ENCODE measurements at places on chromosomes 12 and 14.
A peak's percentile ranks its signal among the peaks of the same experiment; 100 is the strongest.

DNA sequence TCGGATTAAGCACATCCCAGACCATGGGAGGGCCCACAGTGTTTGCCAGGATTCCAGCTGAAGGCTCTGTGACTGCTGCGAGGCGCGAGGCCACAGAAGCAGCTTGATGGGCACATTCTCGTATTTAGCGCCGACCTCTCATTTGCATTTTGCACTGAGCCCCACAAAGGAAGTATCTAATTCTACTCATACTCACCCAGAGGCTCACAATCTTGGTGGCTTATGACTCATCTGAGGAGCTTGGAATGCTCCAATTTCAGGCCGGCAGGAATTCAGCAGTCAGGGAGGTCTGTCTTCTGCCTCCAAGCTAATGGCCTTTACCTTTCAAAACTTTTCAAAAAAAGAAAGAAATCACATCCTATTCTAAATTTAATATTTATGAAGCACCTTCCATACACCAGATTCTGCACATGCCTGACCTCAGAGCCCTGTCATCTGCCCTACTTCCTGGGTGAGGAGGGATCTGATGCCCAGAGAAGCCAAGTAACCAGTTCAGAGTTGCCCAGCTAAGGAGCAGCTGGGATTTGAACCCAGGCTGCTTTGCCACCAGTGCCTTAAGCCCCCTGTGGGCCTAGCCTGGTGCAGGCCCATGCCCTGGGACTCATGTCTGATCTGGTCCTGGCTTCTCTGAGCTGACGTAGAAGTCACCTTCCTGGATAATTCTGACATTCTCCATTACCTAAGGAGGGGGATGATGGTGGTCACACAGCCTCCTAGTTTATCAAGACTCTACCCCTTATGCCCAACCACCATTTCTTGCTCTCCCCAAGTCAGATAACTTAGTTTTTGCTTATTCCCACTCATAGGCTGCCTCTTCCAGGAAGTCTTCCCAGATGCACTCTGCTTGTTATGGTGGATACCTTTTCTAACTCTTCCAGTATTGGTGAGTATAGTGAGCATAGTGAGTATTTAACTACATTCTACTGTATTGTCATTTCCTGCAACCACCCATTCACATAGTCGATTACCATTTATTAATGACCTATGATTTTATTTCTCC is 198.9 kb downstream of the RBM19 start:
- no peak for DNase-seq

DNA sequence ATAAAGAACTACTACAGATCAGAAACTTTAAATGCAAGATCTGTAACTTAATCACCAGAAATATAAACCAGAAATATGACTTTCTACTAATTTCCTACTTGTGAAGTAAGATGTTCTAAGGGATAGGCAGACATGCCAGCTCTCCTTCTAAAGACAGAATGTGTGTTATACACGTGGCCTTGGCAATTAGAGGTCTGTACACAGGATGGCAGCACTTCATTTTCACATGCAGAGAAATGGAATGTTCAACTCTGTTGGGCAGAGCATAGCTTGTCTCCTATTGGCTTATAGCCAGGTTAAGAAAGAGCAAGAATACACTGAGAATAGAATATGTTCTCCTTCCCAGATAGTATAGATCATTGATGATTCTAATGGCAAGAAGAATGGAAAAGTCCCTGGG is 403.8 kb downstream of the DAD1 start:
- DNase-seq, result no peak

GRCh38 chr12:57010627-57011247 is 4.4 kb upstream of the ZBTB39 start:
- DNase-seq, result no peak

DNA sequence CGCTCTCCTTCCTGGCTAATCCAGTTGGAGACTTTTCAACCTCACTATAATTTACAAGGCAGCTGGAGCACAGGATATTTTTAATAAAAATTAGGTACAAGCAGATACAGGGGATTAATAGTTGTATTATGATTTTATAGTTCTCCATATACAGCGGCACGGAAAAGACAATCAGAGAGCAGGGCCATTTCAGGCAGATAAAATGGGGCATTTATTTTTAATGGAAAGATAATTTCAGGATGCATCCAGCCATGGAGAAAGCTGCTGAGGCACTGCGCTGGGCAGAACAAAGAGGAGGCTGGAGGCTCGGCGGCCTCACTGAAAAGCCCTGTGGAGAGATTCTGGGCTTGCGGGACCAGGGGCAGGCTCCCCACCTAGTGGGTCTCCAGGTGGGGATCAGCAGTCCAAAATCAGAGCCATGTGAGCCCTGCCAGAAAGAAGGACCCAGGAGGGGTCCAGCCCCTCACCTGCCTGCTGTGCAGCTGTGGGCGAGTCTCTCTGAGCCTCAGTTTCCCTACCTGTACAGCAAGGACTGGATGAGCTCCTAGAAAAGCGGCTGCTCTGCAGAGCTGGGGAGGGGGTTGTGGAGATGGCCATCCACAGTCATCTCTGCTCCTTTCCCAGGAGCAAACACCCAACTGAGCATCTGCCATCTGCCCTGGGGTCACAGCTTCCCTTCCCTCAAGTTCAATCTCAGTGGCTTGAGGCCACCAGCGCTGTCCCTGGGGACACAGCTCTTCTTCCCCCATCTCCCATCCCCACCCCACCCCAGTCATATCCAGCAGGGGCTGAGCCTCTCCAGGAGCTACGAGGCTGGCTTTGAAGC is 23.9 kb upstream of the C14orf180 start:
- no peak for DNase-seq

GRCh38 chr12:106220536-106220935 is 27.3 kb downstream of the CKAP4 start:
- DNase-seq, result no peak

GRCh38 chr12:23049180-23049579 is 424.2 kb downstream of the ETNK1 start:
- DNase-seq, result no peak

DNA sequence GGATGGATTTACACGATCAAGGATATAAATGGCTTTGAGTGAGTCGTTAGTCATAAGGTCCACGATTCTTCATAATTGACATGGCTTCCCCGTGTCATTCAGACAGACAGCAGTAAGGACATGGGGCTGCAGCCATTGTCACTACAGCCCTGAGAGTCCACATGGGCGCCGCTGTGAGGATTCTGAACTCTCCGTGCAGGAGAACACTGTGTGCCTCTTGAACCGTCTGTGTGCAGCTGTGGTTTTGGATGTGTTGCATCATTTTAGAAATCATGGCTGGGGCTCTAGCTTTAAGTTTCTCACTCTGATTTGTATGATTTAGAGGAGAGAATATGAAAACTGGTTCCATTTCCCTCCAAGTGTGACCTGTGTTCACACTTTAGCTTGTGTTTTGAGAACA is 47.2 kb downstream of the NPAS3 start:
- DNase-seq, result no peak

GRCh38 chr14:76829013-76829365 is 2.8 kb downstream of the LRRC74A start:
- no peak for DNase-seq

GRCh38 chr14:98187281-98187680 is 1084.7 kb downstream of the BCL11B start:
- DNase-seq, result no peak

GRCh38 chr14:85281921-85282320 is 248.0 kb upstream of the FLRT2 start:
- DNase-seq, result no peak

DNA sequence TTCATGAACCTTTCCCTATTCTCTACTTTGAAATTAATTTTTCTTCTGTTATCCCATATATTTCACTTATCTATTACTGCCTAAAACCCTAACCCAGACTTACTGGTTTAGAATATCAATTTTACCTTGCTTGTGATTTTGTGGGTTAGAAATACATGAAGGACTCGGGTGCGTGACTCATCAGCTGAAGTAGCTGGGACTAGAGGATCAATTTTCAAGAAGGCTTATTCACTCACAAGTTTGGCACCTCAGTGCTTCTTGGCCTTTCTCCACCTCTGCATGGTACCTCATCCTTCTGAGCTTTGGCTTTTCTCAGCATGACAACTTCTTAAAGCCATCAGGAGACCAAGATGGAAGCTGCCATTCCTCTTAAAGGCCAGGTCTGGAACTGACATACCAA is 57.8 kb downstream of the TMEM117 start:
- no peak for DNase-seq

- no peak for DNase-seq
These were observed 71.9 kb upstream of the TCL1B start for GRCh38 chr14:95614349-95614748.

GRCh38 chr12:121376754-121377697 is 22.9 kb upstream of the RNF34 start:
- DNase-seq, result no peak

DNA sequence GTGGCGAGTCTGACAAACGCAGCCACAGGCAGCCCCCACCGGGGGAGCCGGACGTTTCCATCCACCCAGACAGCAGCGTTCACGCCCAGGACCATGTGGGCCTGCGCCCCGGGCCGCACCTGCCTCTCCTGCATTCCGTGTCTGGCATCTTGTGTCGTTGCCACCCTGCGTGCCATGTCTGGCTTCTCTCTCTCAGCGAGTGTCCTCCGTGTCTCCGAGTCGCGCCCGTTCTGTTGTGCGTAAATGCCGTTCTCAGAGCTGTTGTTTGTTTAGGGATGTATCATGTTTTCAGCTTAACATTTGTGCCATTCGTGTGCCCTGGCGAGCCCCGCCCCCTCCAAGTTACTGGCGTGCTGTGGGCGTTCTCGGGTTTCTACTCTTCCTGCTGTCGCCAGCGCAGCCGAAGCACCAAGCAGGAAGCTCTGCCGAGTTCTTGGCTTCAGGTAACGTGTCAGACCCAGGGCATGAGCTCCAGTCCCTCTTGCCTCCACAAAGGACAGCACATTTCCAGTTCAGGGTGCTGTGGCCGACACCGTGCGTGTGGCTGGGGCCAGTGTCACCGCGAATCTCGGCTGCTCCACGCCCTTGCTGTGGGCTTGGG is 34.6 kb downstream of the NOC4L start:
- peak; percentile 52 for DNase-seq

- DNase-seq, result no peak
These were observed 12.3 kb upstream of the LBHD2 start for GRCh38 chr14:103071544-103072251.

Measured in activated T-cell treated with anti-CD3 and anti-CD28 coated beads, Interleukin-2, amount 50 U/mL, for 1 hour (primary cell).